Thoracic aorta (tissue), 2 donors: ENCODE measurements at places on chromosomes 1 and 21.

- no peak for DNase-seq
Observed at GRCh38 chr1:116825207-116825719, 71.0 kb downstream of the CD2 start.

DNA sequence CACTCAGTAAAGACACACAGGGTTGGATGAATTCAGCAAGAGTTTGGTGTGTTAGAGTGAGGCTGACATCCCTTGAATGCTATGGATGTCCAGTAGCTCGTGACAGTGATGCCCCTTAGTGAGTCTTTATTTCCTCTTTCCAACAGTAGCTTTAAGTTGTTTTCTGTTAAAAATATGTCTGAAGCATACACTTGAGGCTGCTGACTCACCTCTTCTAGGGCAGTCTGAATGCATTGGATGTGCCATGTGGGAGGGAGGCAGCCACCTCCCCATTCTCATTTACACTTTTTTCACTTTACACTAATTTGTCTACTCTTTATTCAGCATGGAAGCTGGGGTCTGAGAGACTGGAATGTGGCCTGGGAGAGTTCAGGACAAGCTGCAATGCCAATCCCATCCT, 17.6 kb downstream of the NOS1AP start:
- no peak for DNase-seq

- DNase-seq = no peak
Observed at GRCh38 chr21:31961704-31962103, 88.9 kb downstream of the HUNK start.

DNA sequence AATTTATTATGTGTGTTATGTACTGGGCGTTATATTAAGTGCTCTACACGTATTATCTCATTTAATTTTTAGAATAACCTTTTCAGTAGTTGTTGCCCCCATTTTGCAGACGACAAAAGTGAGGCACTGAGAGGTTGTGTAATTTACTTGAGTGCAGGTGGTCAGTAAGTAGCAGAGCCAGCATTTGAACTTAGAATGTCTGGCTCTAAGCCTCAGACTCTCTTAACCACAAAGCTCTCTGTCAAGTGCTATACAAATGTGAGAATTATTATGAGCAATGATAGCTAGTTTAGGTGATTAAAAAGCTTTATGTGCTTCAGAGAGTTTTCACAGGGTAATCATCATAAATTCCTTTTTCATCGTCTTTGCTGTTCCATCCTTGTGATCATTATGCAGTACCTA, 96.3 kb upstream of the UBE2U start:
- no peak for DNase-seq

- no peak for DNase-seq
Observed at GRCh38 chr1:53051676-53052075, 10.3 kb upstream of the PODN start.

GRCh38 chr1:29113413-29114117, 10.1 kb downstream of the TMEM200B start:
- no peak for DNase-seq

GRCh38 chr21:25220954-25221353, 386.3 kb downstream of the MRPL39 start:
- no peak for DNase-seq

DNA sequence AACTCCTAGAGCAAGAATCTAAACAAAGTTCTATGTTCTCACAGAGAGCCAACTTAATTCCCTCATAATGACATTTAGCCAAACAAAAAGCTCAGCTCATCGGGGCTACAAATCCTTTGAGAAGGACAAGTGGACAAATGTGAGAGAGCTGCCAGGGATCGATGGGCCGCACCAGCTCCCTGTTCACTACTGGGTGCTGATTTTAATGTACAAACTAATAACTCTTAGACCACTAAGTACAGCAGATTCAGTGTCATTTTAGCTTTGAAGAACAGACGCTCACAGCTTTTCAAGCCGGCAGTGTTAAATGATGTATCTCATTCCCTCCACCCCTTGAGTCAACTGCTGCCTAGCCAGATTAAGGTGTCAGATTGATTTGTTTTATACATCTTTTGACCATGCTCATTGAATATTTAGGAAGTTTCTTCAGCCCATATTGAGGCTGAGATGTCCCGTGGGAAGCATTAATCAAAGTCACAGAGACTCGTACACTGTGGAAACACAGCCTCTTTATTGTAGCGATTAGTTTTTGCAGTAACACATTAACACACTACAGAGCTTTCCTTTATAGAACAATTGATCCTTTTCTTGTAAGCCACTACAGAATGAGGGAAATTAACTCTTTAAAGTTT, 21.1 kb downstream of the PROX1 start:
- DNase-seq = no peak

DNA sequence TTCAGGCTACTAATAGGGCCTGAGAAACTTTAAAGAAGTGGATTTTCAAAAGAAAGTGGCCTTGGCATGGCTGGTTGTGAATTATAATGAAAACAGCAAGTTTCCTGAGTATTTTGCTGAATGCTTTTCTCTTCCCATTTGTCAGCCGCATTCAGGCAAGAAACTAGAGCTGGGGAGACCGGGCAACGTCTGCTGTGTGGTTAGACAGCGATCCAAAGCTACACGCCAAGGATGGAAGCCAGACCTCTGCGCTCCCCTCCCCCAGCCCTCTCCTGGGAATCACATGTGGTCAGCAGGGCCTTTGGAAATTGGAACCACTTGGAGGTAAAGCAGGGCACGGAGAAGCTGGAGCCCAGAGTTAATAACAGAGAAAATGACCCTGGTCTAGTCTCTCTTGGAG, 114.1 kb upstream of the CD34 start:
- no peak for DNase-seq

GRCh38 chr1:210089855-210090254, 142.7 kb upstream of the SERTAD4 start:
- DNase-seq = no peak

DNA sequence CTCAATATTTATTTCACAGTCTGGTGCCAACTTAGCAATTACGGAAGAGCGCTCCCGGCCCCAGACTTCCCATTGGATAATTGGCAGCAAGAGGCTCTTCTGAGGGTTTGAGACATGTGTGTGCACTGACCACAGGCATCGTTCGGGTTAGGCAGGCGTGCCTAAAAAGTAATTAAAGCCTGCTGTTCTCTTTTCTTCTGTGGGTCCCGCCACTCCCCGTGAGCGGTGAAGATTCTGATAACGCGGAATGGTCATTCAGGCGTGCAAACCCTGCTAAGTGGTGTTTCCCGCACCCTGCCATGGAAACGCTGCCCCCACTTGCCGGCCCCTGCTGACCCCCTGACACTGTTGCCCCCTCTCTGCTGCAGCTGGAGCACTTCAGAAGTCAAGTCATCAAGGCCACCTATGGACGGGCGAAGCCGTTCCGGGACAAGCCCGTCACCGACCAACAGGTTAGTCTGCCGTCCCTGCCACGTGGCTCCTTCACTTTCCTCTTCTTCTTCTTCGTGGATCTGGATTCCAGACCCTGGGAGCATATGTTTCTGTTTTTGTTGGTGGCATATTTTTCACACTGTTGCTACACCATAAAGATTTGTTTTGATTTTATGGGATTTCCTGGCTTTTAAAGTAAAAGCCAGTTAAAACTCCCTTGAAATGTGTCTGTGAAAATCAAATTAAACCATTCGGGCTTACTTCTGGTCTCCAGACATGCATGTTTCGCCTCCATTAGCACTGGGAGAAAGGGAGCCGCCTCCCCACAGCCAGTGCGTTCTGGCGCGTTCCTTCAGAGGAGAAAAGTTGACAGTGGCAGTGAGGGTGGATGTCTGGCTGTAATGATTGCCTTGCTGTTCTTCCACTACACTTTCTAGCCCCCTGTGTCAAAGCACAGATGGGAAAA, 79.9 kb downstream of the FHAD1 start:
- no peak for DNase-seq
